Stimulated activated CD8-positive, alpha-beta memory T cell treated with anti-CD3 and anti-CD28 coated beads, Interleukin-15, amount 100 ng/mL, for 24 hours (primary cell): ENCODE measurements at places on chromosomes 2 and 18.

GRCh38 chr2:196295005-196295404, 123.6 kb upstream of the STK17B start:
- DNase-seq: no peak

- no peak for DNase-seq
Observed at GRCh38 chr2:19796035-19796695, 105.6 kb downstream of the TTC32 start.

DNA sequence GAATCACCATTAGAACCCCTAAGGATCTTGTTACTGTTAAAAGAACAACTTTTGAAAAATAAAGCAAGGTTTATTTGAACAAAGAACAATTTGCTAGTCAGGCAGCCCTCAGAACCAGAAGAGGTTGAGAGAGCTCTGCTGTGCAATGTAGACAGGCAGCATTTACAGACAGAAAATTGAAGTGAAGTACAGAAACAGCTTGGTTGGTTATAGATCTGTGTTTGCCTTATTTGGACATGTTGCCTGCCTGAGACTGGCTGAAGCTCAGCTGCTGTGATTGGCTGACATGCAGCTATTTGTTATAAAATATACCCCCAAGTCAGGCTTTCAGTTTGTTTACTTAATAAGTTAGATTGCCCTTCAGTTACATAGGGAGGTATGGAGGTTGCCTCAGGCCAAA, 12.5 kb downstream of the MSTN start:
- no peak for DNase-seq

GRCh38 chr2:156437272-156437930, 1.2 kb downstream of the GPD2 start:
- no peak for DNase-seq

DNA sequence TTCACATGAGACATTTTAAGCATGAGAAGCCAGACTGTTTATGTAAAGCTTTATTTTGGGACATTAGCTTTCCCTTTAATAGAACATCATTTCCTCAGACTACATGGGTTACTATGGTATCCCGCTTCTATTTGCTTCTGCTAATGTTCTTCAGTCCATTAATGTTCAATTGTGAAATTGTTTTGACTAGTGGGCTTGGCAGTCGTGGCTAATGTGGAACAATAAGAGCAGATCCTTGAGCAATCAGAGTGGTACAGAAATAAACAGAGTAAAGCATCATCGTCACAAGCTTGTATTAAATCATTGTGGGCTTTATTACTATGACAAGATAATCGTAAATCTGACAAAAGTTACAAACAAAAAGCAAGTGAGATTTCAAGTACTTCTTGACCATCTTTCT, 60.2 kb downstream of the PDE1A start:
- DNase-seq: no peak

DNA sequence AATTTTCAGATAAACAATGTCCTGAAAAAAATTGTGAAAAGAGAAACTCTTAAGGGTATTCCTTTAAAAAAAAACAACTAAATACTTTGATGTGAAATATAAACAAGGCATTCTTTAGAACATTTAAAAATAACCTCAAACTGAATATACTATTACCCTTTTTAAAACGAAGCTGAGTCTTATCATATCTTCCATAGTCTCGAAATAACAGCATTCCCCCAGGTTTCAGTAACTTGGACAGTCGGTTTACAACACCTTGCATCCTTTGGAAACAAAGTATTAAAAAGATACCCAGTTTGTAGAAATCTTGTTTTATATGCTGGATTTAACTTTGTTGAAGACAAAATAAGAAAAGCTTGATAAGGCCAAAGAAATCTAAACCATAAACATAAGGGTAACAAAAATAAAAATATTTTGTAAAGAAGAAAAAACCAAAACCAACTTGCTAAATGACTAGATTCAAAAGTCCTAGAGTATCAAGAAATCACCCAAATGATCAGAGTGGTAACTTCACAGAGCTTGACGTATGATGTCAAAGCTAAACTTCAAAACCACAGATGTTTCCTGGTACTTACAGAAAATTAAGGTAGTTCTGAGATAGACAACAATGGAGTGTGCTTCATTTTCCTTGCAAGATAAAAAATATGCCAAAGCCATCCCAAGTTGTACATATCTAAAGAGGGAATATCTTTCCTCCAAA, 107.8 kb downstream of the METTL8 start:
- DNase-seq: no peak

DNA sequence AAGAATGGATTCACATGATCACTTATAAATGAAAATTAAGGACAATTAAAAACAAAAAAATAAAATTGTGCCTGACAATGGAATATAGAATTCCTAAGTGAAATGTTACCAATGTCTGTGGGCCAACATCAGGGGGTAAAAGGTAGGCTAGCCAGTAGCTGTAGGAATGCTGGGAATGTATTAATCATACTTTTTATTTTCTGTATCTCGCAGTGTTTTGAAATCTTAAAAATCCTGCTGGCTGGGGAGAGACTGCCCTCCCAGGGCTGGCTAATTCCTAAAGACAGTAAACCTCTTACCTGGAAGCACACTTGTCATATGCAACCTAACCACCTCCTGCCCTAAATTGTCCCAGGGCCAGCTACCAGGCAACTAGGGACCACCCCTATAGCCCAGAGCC, 69.8 kb downstream of the REV1 start:
- no peak for DNase-seq
